ENCODE measurements at places on chromosomes 12 and 14.

- no peak for DNase-seq
These were observed 24.6 kb upstream of the FSCB start for GRCh38 chr14:44531658-44532057.

- DNase-seq: peak; percentile 20
These were observed 77.8 kb downstream of the NDUFA12 start for GRCh38 chr12:94925729-94926128.

DNA sequence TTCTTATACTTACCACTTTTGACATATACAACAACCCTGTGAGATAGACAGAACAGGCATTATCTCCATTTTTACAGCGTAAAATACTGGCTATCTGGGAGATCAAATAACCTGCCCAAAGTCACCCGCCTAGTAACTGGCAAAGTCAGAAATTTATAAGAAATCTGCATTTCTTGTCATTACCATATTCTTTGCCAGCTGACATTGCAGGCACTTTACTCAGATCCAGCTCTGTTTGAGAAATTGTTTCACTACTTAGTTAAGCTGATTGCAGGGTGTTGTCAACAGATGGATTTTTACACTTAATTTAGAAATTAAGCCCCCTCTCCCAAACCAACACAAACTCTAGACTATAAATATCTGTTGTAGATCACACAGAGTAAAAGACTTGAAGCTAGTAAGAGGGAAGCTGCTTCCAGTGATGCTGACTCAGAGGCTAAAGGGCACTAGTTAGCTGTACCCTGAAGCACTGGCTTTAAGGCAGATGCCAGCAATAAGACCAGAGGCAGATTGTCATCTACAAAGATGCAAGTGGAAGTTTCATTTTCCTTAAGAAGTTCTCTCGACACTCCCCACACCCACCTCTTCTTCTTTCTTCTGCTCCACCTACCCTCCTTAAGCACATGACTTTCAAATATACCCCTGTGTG lies 153.1 kb downstream of the ANO6 start:
- no peak for DNase-seq

DNA sequence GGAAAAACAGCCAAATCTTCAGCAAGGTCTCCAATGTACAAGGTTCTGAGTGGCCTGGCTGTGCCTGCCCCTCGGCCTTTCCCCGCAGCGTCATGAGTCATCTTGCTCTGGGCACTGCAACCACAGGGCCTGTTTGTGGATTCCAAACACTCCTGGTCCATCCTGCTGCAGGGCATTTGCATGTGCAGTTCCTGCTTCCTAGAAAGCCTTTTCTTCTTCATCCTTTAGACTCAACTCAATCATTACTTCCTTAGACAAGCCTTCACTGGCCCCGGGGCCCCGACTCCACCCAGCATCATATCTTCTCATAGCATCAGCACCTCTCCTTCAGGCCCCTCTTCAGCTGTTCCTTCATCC lies 101.8 kb upstream of the EGLN3 start:
- no peak for DNase-seq

DNA sequence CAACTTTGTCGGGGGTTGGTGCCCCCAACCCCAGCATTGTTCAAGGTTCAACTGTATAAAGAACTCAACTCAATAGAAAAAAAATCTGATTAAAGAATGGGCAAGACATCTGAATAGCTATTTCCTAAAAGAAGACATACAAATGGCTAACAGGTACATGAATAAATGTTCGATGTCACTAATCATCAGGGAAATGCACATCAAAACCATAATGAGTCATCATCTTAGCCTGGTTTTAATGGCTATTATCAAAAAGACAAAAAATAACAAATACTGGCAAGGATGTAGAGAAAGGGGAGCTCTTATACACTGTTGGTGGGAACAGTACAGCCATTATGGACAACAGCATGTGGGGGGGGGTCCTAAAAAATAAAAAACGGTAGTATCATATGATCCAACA lies 28.7 kb downstream of the NPAS3 start:
- no peak for DNase-seq

DNA sequence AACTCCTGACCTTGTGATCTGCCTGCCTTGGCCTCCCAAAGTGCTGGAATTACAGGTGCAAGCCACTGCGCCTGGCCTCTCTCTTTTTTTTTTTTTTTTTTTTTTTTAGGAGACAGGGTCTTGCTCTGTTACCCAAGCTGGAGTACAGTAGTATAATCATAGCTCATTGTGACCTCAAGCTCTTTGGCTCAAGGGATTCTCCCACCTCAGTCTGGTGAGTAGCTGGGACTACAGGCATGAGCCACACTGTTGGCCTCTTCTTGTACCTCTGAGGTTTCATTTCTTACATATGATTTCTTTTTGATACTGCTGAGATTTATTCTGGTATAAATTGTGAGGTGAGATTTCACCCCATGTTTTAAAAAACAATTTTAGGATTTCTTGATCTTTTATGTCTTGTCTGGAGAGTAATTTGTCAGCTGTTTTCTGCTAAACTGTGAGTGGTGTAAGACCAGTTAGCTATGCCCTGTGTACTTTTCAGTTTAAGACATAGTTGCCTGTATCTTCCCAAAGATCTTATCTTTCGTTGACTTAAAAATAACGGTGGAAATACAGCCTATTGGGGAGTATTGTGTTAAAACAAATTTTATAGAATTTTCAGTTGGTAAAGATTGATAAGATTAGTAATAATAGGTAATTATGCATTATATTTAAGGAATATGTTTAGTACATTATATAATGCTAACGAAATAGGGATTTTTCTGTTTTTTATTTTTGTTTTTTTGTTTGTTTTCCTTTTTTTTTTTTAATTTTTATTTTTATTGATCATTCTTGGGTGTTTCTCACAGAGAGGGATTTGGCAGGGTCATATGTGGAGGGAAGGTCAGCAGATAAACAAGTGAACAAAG lies 31.7 kb downstream of the WDR20 start:
- DNase-seq: no peak

GRCh38 chr12:8911606-8912268 lies 2.6 kb upstream of the PHC1 start:
- DNase-seq: no peak

DNA sequence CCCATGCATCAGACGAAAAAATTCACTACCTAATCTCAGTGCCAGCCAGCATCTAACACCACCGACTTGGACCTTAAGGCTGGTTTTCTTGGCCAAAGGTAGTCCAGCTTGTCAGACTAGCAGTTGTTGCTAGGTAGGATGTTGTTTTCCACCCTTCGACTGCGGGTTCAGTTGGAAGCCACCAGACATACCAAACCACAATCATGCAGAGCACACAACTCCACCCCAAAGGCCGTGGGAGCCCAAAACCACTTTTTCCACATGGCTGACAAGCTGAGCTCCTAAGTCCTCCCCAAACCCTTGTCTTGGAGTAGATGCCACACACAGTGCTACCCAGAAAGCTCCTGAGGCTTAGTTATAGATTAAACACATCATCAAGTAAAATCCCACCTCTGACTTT lies 46.8 kb downstream of the LRIG3 start:
- no peak for DNase-seq

- no peak for DNase-seq
These were observed 13.3 kb downstream of the TGFB3 start for GRCh38 chr14:75968456-75968855.

- no peak for DNase-seq
These were observed 28.2 kb downstream of the TBK1 start for GRCh38 chr12:64480148-64480547.

DNA sequence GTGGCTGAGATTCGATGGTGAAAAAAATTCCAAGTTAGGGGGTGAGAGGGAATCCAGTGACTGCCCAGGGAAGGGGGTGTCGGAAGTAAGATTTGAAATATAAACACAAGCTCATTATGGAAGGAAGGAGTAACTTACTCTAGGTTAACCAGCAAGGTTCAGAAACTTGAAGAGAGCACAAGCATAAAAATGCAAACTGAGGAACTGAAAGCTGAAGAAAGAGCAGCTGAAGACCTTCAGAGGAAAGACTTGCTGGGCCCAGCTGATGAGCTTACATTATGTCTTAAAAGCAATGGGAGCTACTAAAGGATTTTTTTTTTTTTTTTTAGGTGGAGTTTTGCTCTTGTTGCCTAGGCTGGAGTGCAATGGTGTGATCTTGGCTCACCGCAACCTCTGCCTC lies 189.7 kb upstream of the GRIN2B start:
- DNase-seq: no peak

- DNase-seq: no peak
These were observed 5.8 kb upstream of the MFAP5 start for GRCh38 chr12:8668441-8668840.

- DNase-seq: no peak
These were observed 42.6 kb downstream of the LRTM2 start for GRCh38 chr12:1862973-1863372.

DNA sequence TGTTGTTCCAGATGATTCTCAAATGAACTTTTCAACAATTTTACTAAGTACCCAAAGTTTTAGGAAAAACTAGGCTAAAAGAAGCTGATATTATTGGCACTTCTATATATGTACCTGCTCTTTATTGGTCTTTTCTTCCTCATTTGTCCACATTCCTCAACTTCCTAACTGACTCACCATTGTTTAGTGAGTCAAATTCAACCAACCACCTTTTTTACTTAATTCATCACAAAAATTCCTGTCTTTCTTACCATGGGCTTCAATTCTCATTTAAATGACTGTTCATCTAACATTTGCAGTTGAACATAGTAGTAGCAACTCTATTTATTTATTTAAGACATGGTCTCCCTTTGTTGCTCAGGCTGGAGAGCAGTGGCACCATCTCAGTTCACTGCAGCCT lies 47.6 kb upstream of the SLC2A13 start:
- DNase-seq: no peak

- DNase-seq: no peak
These were observed 204.4 kb downstream of the SLC25A21 start for GRCh38 chr14:36967892-36968555.

DNA sequence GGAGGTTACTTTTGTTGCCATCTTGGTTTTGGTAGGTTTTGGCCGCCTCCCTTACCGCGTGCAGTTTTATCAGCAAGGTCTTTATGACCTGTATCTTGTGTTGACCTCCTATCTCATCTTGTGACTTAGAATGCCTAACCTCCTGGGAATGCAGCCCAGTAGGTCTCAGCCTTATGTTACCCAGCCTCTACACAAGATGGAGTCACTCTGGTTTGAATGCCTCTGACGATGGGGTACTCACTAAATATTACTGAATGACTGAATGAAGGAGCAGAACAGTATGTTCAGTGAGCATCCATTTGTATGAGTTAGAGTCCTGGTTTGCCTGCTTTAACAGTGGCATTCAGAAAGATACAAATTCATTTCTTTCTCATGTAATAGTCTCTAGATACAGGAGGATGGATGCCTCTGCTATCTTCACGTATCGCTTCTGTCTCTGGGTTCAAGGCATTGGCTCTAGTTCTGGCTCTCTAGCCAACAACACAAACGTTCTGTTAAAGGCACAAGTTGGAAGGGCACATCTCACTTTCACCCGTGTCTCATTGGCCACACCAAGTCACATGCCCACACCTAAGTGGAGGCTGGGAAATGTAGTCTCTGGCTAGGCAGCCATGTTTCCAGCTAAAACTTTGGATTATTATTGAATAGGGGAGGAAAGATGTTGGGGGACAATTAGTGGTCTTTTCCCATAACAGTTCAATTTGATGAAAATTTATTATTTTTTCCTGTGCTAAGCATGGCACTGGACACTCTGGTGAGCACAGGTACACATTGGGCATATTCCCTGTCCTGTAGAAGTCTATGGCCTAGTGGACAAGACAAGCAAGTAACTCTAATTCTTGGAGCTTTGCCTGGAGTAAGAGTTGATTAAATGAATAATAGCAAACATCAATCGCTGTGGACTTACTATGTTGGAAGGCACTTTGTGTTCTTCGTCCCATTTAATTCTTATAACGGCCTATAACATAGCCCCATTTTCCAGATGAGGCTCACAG lies 75.2 kb upstream of the RPH3A start:
- peak; percentile 54 for DNase-seq

DNA sequence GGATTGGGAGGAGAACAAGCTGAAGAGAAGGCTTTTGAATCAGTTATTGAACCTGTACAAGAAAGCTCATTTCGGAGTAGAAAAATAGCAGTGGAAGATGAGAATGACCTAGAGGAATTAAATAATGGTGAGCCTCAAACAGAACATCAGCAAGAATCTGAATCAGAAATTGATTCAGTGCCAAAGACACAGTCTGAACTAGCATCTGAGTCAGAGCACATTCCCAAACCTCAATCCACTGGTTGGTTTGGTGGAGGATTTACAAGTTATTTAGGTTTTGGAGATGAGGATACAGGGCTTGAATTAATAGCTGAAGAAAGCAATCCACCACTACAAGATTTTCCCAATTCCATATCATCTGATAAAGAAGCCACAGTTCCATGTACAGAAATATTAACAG lies 13.5 kb downstream of the MIA2 start:
- peak; percentile 9 for DNase-seq

- DNase-seq: no peak
These were observed 184.7 kb downstream of the PHETA1 start for GRCh38 chr12:111184161-111184560.

- no peak for DNase-seq
These were observed 198.7 kb upstream of the EEA1 start for GRCh38 chr12:93127582-93128331.

DNA sequence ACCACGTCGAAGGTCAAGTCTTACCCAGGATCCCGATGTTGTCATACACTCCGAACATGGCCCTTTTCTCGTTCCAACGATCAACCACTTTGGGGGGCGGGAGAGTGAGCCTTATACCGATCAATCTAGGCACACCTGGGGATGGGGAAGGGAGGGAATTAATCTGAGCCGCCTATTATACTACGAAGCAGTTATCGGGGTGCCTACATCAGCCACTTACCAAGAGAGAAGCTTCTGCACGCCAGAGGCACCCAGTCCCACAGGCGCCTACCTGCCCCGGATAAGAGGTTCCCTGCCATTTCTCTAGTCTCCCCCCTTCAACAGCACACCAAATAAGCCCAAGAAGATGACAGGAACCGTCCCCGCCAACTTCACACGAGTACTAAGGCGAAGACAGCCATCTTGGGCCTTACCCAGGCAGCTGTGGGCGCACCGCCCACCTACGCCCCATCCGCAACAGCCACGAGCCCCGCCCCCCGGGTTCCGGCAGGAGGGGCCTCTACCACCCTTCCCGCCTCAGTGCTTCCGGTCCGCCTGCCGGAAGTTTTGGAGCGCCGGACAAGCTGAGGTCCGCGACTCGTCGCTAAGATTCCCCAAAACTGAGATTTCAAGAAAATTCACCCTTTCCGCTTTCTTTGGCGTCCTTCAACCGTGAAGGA lies at the start of gene MRPL51:
MRPL51 (minus strand) TSS at position 425 of the 659 bp plus-strand sequence; CDS start at position 299, 126 bp downstream.
- DNase-seq: peak; percentile 98

GRCh38 chr12:45669093-45669492 lies 60.4 kb upstream of the ARID2 start:
- no peak for DNase-seq

- no peak for DNase-seq
These were observed 6.4 kb downstream of the ADIPOR2 start for GRCh38 chr12:1697271-1697670.

Data from COLO829 (cell line).